ENCODE measurements at places on chromosomes 16 and 17. TPM values are rescaled to one million over a fixed set of nuclear protein-coding genes. Genes with fewer than 3 reads are reported as not detected.

DNA sequence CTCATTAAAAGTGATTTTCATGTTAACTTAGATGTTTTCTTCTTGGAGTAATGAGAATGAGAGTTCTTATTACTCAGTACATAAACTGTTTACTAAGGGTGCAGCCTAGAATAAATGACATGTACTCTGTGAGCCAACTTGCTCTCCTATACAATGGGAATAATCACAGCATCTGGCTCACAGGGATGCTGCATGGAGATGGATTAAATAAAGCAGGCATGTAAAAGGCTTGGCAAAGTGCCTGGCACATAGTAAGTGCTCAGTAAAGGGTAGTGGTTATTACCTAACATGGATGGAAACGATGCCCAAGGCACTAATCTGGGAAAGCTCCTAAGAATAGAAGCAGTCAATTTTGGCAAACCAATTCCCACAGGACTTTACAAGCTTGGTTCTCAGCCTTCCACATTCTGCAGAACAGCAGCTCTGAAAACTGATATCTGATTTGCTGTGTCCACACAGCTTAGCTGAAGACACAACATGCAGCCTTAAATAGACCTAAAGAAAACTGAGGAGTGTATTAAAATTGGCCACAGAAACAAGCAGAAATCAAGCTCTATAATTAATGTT, 176.1 kb downstream of the ABCC12 start:
- no peak for DNase-seq

DNA sequence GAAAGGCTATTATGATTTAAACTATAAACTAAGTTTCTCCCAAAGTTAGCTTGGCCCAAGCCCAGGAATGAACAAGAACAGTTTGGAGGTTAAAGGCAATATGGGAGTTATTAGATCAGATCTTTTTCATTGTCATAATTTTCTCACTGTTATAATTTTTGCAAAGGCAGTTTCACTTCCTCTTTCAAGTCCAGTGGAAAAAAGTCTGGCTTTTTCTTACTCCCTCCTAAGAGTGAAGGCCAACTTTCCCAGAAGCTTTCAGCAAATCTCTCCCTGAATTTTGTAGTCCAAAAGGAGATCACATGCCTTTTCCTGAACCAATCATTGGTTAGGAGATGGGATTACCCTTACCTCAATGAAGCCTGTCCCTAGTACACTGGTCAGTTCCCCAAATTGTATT, 9.1 kb upstream of the BLMH start:
- no peak for DNase-seq

GRCh38 chr16:82899731-82900450, 273.1 kb downstream of the CDH13 start:
- DNase-seq: no peak

DNA sequence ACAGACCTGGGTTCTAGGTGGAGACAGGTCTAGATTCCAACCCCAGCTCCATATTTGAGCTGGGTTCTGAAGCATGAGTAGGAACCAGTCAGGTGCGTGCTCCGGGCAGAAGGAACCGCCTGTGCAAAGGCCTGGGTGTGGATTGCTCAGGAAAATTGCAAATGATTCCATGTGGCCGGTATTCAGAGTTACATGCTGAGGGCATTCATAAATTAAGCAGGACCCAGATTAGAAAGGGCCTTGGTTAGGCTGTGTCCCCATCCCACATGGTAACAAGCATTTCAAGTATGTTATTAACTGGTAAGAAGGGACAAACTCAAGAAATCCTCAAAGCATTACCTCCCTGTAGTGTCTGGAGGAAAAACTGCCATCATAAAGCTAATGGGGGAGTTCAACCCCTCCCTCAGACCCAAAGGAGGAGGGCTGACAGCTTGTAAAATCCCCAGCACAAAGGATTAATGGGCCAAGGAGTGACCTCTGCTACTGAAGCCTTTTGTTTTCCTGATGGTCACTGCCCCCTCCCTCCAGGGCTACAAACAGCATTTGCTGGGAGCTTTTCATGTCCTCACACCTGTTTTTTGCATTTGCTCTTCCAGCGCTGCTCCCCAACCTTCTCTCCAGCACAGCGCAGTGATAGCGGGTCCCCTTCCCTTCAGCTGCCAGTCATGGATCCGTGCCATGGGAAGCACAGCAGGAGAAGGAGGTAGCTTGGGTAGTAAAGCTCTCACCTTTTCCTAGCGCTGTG, 218.0 kb downstream of the C16orf95 start:
- DNase-seq: no peak

DNA sequence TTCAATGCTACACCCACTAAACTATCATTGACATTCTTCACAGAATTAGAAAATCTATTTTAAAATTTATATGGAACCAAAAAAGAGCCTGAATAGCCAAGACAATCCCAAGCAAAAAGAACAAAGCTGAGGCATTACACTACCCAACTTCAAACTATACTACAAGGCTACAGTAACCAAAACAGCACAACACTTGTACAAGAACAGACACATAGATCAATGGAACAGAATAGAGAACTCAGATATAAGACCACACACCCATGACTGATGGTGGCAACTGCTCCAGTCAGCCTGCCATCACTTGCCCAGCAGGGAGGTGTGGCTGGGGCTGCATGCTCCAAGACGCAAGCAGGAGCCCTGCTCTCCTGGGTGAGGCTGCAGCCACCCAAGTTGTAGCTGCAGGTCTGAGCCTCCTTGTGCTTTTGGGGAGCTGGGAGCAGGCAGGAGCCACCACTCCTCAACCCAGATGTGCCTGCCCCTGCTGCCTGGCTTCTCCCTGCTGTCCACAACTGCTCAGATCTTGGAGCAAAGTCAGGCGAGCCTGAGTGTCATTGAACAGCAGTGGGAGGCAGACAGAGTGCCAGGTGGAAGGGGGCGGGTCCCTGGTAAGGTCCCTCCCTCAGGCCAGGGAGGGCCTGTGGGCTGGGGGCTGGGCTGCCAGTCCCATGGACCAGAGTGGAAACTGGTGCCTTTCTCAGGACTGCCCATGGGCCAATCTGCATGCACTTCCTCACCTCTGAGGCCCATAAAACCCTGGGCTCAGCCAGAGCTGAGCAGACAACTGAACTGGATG, 24.7 kb downstream of the SSH2 start:
- no peak for DNase-seq

GRCh38 chr17:75589012-75589918, 1.7 kb downstream of the MYO15B start:
- peak; percentile 94 for DNase-seq

DNA sequence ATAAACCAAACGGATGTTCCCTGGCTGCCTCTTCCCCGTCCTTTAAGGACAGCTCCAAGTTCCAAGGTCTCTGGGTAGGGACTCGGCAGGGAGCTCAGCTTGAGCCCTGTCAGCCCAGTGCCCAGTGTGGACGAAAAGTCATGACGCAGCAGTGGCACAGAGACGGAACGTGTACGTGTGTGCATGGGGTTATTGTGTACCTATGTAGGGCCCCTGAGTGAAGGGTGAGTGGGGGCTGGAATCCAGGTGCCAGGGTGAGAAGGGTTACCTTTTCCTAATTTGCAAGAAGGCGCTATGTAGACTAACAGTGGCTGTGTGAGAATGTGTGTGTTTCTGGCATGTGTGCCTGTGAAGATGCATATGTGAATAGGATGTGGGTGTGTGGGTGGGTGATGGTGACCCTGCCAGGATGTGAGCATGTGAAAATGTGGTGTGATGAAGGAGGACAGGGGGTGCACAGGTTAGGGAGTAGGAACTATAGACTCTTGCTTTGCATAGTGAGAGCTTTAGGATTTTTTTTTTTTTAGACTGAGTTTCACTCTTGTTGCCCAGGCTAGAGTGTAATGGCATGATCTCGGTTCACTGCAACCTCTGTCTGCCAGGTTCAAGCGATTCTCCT, 6.0 kb downstream of the SCN4A start:
- DNase-seq: no peak

DNA sequence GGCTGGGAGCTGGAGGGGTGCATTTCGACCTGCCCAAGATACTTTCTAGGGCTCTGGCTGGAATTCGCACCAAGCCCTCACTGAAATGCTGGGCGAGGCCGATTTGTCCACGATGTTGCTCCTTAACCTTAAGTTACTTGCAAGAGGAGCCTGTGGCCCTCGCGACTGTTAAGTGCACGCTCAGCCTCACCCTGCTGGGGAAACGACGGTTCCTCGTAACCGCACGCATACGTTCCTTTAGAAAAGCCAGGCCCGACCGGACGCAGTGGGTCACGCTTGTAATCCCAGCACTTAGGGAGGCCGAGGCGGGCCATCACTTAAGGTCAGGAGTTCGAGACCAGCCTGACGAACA, 607 bp upstream of the NCOR1 start:
- no peak for DNase-seq

GRAP gene
- total RNA-seq: 1.5 TPM

- DNase-seq: no peak
These were observed 77.6 kb downstream of the CHD9 start for GRCh38 chr16:53132406-53132805.

CAPN15 gene
- 63.3 TPM for total RNA-seq

- no peak for DNase-seq
These were observed 57.9 kb upstream of the C17orf78 start for GRCh38 chr17:37317867-37318266.

TCAP gene
- 79.1 TPM for total RNA-seq

GRCh38 chr17:65057531-65058090, 1.1 kb upstream of the GNA13 start:
- DNase-seq: no peak

TRPV2 gene
- total RNA-seq: 0.28 TPM

SCNN1B gene
- total RNA-seq: not detected

GJD3 gene
- total RNA-seq: 0.48 TPM

TVP23C gene
- total RNA-seq: 33.4 TPM

LLGL2 gene
- 28.1 TPM for total RNA-seq

GRCh38 chr17:76643553-76644148, at the start of gene ST6GALNAC1:
Gene ST6GALNAC1 (minus strand): TSS chr17:76643757. CDS start chr17:76643638, 119 bp downstream.
- peak; percentile 22 for DNase-seq

DOC2B gene
- 0.35 TPM for total RNA-seq

Measured in cardiac muscle cell (in vitro differentiated cells and primary cell).